ENCODE measurements at places on chromosomes 11 and 22.

GRCh38 chr22:40001800-40002577, 7.2 kb downstream of the FAM83F start:
- no peak for DNase-seq

DNA sequence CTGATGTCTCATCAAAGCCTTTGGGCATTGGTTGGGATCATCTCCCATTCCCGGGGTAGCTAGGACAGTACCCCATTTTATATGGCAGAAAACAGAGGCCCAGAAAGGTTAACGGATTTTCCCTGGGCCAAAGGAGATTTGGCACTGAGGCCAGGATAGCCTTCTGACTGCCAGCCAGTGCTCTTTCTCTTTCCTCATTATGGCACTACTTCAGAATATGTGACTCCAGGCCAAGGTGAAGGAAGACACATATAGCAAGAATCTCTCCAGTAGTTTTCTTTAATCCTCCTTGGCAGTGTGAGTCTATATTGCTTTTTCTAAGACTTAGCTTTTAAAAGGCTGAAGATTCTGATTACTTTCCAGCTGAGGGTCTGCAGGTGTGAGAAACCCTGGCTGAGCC, 94.8 kb upstream of the AMOTL1 start:
- DNase-seq = no peak

DNA sequence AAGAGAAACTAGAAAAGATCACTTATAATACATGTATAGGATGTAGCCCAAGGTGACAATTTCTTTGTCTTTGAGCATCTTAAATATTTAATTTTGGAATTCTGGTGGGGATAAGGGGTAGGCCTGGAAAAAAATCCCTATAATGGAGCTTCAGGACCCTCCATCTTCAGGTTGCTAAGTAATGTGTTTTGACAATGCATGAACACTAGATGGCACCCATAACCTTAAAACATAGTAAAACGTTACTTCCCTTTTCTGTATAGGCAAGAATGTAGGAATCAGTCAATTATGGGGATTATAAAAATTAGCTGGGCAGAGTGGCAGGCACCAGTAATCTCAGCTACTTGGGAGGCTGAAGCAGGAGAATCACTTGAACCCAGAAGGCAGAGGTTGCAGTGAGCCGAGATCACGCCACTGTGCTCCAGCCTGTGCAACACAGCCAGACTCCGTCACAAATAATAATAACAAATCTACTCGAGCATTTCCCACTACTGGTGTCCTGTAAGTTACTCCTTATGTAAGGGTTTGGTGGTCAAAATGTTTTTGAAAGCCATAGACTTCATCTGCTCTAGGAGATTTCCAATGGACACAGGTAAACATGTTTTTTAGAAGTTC, 541.9 kb upstream of the CCDC90B start:
- peak; percentile 61 for DNase-seq

DNA sequence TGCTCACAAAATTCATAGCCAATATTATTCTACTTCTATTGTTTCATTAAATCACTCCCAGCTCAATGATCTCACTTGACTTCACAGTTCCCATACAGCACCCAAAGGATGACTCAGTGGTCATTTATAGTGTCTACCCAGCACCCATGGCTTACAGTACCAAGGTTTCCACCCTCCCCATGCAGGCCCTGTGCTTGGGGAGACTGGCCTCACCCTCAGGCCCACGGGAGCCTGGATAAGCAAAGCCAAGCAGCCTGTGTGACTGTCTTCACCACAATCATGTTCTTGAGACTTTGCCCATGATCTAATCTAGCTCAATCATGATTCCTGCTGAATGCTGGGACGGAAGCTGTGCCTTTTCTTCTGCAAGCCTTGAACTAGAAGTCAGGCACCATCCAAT, 97.6 kb downstream of the SLC36A4 start:
- no peak for DNase-seq

GRCh38 chr22:36977947-36978660, 41.1 kb downstream of the TST start:
- peak; percentile 93 for DNase-seq

GRCh38 chr11:117946842-117947526, 17.8 kb upstream of the TMPRSS13 start:
- DNase-seq = peak; percentile 76

- peak; percentile 62 for DNase-seq
Measured at GRCh38 chr11:877565-877964, 33.0 kb downstream of the CHID1 start.

DNA sequence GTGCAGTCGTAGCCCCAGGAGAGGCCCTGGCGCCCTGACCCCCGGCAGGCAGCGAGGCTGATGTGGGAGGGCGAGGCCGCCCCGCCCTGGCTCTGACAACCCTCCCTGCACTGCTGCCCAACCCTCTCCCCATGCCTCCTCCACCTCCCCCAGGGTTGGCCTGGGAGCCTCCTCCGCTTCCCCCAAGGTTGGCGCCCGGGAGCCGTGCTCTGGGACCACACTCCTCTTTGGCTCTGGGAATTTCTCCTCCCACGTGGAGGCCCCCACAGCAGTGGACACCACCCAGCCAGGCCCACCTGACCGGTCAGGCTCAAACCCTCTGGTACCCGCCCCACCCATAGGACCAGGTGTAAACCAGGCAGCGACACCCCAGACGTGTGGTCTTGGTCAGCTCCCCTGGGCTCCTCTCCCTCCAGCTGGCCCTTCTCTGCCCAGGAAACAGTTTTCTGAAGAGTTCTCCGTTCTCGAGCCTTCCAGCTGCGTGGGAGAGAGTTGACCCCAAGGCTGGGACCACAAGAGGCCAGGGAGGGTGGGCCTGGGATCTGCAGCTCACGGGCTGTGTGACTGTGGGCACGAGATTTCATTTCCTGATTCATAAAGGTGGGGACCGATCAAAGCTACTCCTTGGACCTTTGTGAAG, 39.5 kb upstream of the BRSK2 start:
- no peak for DNase-seq

- DNase-seq = peak; percentile 56
Measured at GRCh38 chr11:100681064-100681502, 6.0 kb upstream of the ARHGAP42 start.

DNA sequence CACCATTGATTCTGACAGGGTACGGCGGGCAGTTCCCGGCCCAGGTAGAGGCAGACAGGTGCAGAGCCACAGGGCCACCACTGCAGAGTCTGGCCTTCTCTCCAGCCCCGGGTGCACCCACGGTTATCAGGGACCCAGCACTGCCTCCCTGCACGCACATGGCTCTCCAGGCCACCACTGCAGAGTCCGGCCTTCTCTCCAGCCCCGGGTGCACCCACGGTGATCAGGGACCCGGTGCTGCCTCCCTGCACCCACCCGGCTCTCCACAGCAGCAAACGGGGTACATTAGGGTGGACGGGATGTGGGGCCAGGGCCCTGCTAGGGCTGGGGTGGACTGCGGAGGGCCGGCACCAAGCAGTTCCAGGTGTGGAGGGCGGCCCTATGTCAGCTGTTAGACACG, 272.9 kb downstream of the BRD1 start:
- DNase-seq = no peak

GRCh38 chr11:2826679-2827056, 58.9 kb downstream of the CDKN1C start:
- DNase-seq = no peak

- no peak for DNase-seq
Measured at GRCh38 chr11:24082860-24083259, 414.0 kb upstream of the LUZP2 start.

GRCh38 chr11:60840470-60841430, 1.2 kb upstream of the CCDC86 start:
- DNase-seq = no peak

DNA sequence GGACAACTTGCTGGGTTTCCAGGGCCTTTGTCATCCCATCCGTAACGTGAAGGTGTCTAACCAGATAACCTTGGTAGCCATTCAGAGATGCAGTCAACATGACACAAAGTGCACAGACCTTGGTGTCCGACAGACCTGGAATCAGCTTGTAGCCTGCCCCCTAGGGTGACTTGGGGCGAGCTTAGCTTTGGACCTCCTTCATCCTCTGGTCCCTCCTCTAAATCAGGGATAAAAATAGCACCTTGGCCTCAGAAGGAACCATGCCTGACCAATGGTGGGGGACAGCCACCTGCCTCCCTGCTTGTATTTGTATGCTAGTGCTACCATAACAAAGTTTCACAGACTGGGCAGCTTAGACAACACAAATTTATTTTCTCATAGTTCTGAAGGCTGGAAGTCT, 3.7 kb downstream of the SNRPD3 start:
- peak; percentile 56 for DNase-seq

GRCh38 chr11:82732734-82733443, 775 bp downstream of the FAM181B start:
- DNase-seq = no peak

DNA sequence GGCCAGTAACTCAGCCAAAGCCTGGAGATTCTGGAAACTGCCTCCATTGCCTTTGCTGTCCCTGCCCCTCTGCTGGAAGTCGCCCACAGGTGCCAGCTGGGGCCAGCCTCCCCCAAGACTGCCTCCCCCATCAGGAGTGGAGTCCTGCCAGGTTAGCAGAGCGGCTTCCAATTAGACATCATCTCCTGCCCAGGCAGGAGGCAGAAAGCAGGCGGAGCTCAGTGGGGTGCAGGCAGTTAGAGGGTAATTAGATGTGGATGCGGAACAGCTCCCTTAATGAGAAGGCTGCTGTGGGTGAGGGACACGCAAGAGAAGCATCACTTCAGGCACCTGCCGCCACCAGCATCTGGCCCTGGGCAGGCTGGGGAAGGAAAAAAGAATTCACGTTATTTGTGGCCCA, 90.9 kb upstream of the TP53I11 start:
- no peak for DNase-seq

DNA sequence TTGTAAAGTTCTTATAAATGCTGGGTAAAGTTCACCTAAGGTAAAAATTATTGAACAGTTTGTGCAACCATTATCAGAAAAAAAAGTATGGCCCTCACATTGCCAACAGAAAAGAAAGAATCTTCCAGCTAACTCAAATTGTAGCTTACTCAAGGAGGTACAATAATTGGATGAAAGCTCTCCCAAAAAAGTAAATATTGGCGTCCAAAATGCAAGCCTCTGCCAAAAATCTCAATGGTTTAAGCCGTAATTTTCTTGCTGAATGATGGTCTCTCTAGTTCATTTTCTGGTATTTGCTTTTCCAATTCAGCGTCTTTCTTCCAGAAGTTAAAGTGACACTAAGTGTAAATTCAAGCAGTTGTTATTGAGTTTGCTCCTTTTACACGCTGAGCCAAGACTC, 727.3 kb downstream of the LRRC4C start:
- no peak for DNase-seq

DNA sequence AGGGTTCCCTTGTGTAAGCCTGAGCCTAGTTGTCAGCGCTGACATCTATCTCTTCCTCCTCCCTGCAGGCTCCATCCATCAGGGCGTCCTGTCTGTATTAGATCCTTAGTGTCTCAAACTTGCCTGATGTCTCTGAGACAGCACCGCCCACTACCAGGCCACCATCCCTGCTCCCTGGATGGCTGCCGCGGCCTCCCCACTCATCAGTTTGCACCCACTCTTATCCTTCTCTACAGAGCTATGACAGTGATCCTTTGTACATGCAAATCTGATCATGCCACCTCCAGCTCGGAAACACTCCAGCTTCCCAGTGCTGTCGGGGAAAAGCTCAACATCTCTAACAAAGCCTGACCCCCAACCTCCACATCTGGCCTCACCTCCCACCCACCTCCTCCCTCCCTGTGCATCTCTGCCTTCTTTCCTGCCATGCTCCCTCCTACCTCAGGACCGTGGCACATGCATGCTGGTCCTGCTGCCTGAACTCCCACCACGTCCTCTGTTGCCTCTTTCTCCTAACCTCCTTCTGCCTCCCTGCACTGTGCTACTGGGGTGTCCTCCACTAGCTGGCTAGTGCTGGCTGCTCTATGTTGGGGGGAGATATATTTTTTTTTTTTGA, 61.6 kb upstream of the EIF3D start:
- DNase-seq = no peak

GRCh38 chr11:96307776-96308140, 35.2 kb downstream of the MAML2 start:
- no peak for DNase-seq

- no peak for DNase-seq
Measured at GRCh38 chr11:13876423-13876822, 86.1 kb upstream of the SPON1 start.

GRCh38 chr11:72471005-72471898, 36.9 kb upstream of the CLPB start:
- peak; percentile 66 for DNase-seq

DNA sequence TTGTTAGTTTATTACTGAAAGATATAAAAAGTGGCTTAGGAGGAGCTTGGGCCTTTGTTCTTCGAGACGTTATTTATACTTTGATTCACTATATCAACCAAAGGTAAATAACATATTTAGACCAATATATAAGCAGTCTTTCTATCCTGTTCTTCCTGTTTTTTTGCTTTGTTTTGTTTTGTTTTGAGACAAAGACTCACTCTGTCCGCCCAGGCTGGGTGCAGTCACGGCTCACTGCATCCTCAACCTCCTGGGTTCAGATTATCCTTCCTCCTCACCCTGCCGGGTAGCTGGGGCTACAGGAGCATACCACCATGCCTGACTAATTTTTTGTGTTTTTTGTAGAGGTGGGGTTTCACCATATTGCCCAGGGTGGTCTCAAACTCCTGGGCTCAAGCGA, 66.8 kb downstream of the ATM start:
- peak; percentile 54 for DNase-seq

DNA sequence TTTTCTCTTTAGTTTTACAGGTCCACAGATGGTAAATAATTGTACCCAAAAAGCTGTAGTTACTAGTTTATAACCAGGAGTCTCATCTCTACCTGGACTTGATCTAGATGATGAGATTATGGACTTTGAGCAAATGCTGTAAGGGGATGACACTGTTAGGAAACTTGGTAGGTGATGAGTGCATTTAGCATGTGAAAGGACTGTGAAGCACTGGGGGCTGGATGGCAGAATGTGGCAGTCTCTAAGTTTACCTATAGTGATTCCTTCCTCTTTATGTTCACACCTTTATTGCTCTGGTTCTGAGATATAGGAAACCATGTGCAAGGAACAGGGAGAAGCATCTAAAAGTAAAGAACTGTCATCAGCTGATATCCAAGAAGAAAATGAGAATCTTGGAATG, 230.7 kb upstream of the CHORDC1 start:
- DNase-seq = no peak

- DNase-seq = no peak
Measured at GRCh38 chr11:8085011-8085645, 4.1 kb downstream of the TUB start.

- no peak for DNase-seq
Measured at GRCh38 chr11:129965248-129965647, 37.4 kb downstream of the PRDM10 start.

GRCh38 chr11:30346068-30346688, 23.3 kb downstream of the ARL14EP start:
- peak; percentile 81 for DNase-seq
